ENCODE measurements at places on chromosomes 16 and 17.

- DNase-seq: no peak
Measured at GRCh38 chr16:31395647-31396046, 2.5 kb downstream of the ITGAD start.

- no peak for DNase-seq
Measured at GRCh38 chr16:10305912-10306311, 79.9 kb upstream of the ATF7IP2 start.

GRCh38 chr16:49552313-49552928 lies 178.8 kb downstream of the C16orf78 start:
- DNase-seq: no peak

- no peak for DNase-seq
Measured at GRCh38 chr17:4786106-4786511, at the start of gene VMO1. VMO1 (minus strand) TSS chr17:4786364; CDS start chr17:4786352, 12 bp downstream.

- no peak for DNase-seq
Measured at GRCh38 chr16:440627-441026, 15.2 kb downstream of the RAB11FIP3 start.

DNA sequence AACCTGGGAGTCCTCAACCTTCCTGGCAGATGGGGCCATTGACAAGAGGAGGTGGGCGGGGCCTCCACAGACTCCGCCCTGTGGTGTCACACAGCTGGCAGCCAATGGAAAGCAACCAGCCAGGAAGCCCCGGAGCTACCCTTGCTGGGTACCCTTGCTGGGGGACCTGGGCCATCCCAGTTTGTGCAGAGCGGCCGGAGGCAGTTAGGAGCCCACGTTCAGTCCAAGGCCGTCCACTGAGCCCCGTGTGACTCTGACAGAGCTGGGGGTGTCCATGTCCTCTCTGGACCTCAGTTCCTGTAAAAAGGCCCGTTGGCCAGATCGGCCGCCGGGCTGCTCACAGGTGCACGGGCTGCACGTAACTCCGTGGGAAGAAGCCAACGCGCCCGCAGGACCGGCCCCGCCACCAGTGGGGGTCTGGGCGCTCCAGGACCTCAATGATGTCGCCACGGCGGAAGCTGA lies 17.1 kb upstream of the FAM83G start:
- DNase-seq: peak; percentile 37

- no peak for DNase-seq
Measured at GRCh38 chr17:2897605-2898004, 101.4 kb downstream of the RAP1GAP2 start.

DNA sequence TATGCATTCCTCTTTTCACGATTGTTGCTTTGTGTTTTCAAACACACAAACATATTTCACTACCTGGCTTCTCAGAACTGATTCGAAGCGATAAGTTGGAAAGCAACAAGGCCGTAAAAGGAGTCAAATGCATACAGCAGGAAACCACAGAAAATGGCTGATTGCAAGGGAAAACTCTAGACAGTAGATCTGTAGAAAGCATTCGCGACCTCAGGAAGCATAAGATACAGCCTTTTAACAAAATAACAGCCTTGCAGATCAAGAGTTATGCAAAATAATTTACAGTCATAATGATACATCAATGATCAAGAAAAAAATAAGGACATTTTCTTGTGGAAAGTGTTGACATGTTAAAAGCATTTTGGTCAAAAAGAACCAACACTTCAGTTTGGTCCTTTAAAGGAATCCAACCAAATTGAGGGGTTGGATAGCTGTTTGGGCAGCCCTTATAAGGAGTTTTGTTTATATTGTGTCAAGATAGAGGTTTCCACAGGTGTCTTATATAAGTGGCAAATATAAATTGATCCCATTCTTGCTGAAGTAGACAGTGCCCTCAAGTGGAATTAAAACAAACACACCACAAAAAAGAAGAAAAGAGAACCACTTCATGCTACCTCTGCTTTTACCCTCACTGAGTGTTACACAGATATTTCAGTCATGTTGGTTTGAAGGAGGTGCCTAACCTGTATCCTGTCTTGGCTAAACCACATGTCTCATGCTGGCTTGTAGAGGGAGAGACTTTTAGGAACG lies 5.5 kb downstream of the CYLD start:
- DNase-seq: peak; percentile 37

Data from erythroblast (primary cell).